ENCODE measurements at places on chromosomes 11 and 22.

DNA sequence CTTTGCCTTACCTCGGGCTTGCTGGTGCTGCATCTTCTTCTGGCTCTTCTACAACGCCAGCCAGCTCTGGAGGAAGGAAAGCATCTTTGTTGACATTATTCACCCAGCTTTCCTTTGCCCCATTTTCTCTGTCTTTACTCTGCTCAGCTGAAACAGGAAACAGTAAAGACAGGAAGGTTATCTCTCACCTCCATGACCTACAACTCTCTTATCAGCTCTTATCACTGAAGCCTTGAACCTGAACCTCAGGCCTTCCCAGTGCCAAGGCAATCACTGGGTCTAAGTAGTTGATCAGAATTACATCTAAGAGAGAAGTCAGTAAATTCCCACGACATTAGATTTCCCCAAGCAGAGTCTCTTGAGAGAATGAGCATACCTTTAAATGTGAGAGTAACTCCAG, 59.6 kb upstream of the CCDC89 start:
- DNase-seq: no peak

DNA sequence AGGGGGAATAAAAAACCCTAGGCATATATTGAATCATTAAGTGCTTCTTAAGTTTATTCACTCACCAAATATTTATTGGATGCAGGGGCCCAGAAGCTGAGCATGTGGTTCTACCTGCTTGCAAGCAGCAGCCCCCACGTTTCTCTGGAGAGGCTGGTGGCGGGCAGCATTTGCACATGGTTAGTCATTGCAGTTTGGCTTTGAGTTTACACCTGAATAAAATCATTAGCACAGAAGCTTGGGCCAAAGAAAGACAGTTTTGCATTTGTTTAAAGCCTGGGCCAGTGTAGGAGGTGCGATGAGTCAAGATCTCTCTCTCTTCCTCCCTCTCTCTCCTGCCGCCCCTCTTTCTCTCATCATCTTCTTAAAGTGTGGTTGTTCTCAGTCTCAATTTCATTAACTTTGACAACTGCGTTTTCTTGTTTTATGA, 72.6 kb downstream of the C22orf31 start:
- no peak for DNase-seq

GRCh38 chr11:133681901-133682300, 149.6 kb upstream of the OPCML start:
- DNase-seq: no peak

DNA sequence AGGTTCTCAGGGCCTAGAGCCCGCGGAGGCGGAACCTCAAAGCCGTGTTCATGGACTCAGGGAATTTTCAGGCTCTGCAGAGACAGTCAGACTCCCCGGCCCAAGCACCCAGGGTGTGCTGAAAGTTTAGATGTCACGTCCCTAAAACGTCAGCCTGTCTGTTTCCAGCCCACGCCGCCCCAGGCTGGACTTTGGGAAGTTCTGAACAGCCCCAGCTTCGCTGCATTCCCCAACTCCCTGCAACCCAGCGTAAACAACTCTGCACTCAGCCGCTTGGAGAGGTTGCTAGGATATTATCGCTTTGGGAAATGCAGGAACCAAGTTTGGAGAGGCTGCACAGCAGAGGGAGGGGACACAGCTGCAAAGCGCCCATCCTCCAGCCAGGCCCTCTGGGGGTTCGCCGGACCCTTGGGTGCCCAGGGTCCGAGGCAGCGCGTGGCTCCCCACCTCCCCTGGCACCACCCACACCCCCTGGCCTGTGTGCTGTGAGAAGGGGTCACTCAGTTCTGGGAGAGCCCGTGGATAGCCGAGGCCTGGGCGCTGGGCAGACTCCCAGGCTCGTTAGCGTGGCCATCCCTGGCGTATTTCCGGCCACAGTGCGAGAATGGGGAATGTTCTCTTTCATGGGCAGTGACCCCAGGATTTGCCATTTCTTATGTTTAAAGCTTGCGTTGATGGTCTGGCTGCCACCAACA, 120.5 kb upstream of the FGF3 start:
- DNase-seq: no peak

GRCh38 chr11:32817181-32817851, 12.4 kb upstream of the PRRG4 start:
- DNase-seq: peak; percentile 32

GRCh38 chr11:59117774-59118173, 10.7 kb downstream of the FAM111B start:
- no peak for DNase-seq
